ENCODE measurements at places on chromosomes 7 and 10.
A peak's percentile ranks its signal among the peaks of the same experiment; 100 is the strongest.

- DNase-seq, result no peak
These were observed 16.6 kb downstream of the ZNF777 start for GRCh38 chr7:149444287-149444686.

- DNase-seq, result no peak
These were observed 8.5 kb upstream of the ANKRD61 start for GRCh38 chr7:6022707-6023106.

- no peak for DNase-seq
These were observed 25.5 kb downstream of the FGFBP3 start for GRCh38 chr10:91883549-91884444.

DNA sequence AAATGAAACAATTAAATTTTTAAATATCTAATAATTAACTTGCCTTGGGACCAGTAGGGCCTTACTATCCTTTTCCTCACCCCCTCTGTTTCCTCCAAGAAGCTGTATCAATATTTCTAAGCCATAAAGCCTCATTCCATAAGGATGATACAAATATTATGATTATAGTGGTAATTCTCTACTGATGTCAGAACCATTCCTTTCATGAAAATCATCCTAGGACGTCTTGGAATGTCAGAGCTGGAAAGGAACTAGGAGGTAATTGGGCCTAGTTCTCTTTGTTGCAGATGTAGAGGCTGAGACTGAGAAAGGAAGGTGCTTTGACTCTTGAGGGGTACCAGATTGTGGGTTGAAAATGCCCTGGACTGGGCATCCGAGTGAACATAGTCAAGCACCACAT lies 766.7 kb upstream of the GHITM start:
- no peak for DNase-seq

- no peak for DNase-seq
These were observed 334.2 kb downstream of the ABCA13 start for GRCh38 chr7:48505466-48505865.

GRCh38 chr7:36305648-36306047 lies 84.0 kb upstream of the ANLN start:
- DNase-seq, result no peak

- DNase-seq, result no peak
These were observed 78.2 kb downstream of the FAM53B start for GRCh38 chr10:124665980-124666379.

GRCh38 chr7:72539702-72540101 lies 127.6 kb upstream of the CALN1 start:
- DNase-seq, result no peak

GRCh38 chr10:29285624-29286051 lies 3.2 kb upstream of the LYZL1 start:
- no peak for DNase-seq

DNA sequence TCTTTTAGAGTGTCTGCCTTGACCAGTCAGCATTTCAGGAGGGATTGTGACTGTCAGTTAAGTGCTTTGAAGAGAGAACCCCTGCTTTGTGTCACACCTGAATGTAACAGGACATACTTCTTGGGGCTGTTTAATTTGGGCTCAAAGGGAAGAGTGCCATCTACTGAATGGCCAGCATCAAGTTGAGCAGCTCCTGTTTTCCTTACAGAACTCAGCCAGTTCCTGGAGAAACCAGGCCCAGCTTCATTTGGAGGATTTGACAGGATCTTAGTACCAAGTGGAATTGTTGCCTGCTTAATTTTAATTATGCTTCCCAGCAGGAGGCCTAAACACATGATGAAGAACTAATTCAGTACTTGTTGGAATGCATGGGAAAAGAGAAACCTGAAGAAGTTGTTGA lies 8.3 kb downstream of the ADD3 start:
- DNase-seq, result no peak

- no peak for DNase-seq
These were observed 151.8 kb upstream of the RHEB start for GRCh38 chr7:151671514-151671913.

DNA sequence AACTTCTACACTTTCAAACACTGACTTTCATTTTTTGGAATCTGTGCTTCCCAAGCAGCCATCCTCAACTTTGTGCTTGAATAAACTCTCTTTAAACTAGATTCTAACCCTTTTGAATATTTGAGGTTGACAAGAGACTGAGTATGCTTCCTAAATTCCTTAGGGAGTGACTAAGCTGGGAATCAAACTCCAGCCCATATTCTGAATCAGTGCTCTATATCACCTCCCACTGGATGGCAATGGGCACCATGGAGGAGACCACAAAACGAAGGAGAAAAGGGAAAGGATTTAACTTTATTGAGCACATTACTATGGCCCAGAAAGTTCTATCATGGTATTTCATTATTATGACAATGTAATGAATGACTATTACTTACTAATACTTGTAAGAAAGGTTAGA lies 17.2 kb upstream of the SLC26A4 start:
- peak; percentile 7 for DNase-seq

GRCh38 chr7:141451232-141451631 lies 100.0 kb upstream of the AGK start:
- DNase-seq, result no peak

GRCh38 chr10:119896061-119896655 lies 3.6 kb downstream of the SEC23IP start:
- DNase-seq, result no peak

- peak; percentile 50 for DNase-seq
These were observed 266.6 kb downstream of the POLR1F start for GRCh38 chr7:19442016-19442785.

DNA sequence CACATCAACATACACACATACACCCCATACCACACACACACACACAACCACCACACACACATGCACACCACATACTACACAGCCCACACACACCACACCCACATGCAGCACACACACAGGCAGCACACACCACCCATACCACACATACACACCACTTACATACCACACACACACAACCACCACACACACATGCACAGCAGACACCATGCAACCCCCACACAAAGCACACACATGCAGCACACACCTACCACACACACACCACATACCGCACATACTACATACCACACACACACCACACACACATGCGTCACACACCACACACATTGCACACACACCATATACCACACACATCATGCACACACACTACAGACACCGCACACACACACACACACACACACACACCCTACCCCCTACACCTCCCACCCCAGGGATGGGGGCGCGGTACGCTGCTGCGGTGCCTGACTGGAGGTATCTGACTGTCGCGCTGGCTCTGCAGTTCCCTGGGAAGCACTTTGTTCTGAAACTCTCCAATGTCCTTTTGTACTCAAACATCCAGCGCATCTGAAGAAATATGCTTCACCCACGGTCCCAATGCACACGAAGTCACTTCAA lies 5.4 kb upstream of the TRPV6 start:
- no peak for DNase-seq

DNA sequence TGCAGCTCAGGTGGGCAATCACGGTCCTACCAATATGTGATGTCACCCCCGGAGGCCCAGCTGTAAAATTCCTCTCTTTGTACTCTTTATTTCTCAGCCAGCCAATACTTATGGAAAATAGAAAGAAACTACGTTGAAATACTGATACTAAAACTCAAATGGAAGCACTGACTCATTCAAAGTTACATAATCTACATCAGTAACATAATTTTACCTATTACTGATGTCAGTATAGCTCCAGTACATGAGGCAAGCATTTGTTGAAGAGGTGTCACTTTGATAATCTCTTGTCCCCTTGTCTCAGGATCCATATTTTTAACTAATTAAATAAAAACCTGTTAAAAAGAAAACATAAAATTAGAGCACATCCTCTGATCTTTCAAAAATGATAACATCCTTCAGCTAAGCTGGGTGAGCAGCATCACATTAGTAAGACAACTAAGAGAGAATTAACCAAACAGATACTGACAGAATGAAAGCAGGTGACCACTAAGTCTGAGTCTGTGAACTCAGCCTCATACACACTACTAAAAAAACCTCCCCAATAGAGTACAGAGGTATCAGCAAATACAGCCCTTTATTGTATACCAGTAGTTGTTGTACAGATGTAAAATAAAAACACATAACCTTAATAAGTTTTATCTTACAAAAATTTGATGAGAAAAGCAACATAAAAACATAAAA lies 17.6 kb downstream of the SLC25A40 start:
- no peak for DNase-seq
